ENCODE measurements at places on chromosomes 16 and 17.

- no peak for DNase-seq
These were observed 30.9 kb downstream of the FAM222B start for GRCh38 chr17:28811651-28812090.

DNA sequence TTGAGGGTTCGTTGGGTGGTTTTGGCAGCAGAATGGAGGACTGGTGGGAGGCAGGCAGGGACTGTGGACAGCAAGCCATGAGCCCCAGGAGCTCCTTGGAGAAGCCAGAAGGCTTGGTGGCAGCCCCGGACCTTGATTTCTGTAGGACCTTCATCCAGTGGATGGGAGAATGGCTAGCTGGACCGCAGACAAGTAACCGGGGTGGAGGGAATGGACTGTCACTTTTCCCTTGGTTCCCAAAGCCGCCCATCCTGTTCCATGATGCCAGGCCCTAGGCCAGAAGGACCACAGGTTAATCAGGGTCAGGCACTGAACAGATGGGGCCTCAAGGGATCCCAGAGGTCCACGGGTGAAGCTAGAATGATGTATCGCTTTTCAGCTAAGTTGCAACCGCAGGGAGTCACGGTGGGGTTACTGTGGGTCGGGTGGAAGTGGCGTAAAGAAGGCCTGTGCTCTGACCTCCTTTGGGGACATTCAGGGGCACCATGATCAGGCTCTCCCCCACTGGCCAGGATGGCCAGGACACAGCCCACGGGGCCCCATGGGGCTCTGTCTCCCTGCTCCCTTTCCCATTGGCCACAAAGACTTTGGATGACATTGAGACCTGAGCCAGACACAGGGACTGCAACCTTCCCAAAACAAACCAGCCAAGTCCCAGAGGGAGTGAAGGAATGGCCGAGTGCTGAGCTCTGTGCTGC is 66.9 kb upstream of the MRTFB start:
- DNase-seq = no peak

DNA sequence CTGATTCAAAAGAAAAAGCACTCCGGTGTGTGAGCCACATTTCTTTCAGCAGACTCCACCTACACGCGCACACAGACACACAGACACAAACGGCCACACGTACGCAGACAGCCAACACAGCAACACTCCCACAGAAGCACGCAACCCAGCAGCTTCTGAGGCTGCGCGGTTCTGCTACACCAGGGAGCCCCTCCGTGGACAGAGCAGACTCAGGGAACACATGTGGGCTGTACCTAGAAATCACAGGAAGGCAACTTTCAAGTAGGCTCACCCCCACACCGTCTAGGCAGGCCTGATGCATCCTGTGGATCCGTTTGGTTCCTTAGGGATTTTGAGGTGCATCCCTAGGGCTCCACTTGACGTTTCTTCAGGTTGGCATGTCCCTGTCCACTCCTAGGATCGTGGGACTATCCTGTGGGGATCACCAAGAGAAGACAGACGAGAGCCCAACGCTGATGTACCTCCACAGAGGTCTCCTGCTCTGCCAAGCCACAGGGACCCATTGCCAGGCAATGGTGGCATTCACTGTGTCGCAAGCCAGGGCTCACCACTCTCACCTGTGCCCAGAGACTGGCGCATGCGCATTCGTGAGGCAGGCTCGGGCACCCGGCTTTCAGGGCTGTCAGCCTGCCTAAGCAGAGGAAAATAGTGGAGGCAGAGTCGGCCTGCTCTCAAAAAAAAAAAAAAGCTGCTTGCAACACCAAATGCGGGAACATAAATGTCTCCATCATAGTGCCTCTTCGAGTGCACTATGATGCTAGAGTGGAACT is 2333.3 kb downstream of the TP53TG3F start:
- no peak for DNase-seq

GRCh38 chr16:75099738-75100602 is 16.6 kb downstream of the LDHD start:
- DNase-seq = peak; percentile 17

- no peak for DNase-seq
These were observed 532.0 kb downstream of the CDH11 start for GRCh38 chr16:64589836-64590235.

Data from stimulated activated CD4-positive, alpha-beta T cell treated with anti-CD3 and anti-CD28 coated beads, Interleukin-4, amount 100 ng/mL, for 4 hours (primary cell).